T-cell (primary cell): ENCODE measurements at places on chromosomes 5 and 9. TPM values are rescaled to one million over a fixed set of nuclear protein-coding genes. Genes with fewer than 3 reads are reported as not detected.

The SLC6A7 gene
- not detected for total RNA-seq

GRCh38 chr5:149872351-149873040 is 72.1 kb downstream of the PDE6A start:
- H3K27ac ChIP-seq: no peak overlapping the region
- H3K4me3 ChIP-seq: no peak overlapping the region

The IL17B gene
- not detected for total RNA-seq

GRCh38 chr5:147661541-147661940 is 121.0 kb downstream of the JAKMIP2 start:
- no peak overlapping the region for H3K4me3 ChIP-seq
- no peak overlapping the region for H3K27ac ChIP-seq
- DNase-seq: no peak
- peaks cover 4% of the 10 kb centered on the region for H3K36me3 ChIP-seq

- no peak overlapping the region for H3K27ac ChIP-seq
- no peak overlapping the region for H3K4me3 ChIP-seq
- H3K4me1 ChIP-seq: no peaks in the 10 kb centered on the region
- H3K36me3 ChIP-seq: no peaks in the 10 kb centered on the region
- no peak for DNase-seq
- peaks cover 17% of the 10 kb centered on the region for H3K27me3 ChIP-seq
These were observed 97.6 kb downstream of the PAX5 start for GRCh38 chr9:36936498-36936831.

The WHRN gene
- 14.4 TPM for total RNA-seq
